Foreskin fibroblast (primary cell): ENCODE measurements at places on chromosomes 7 and 10.

GRCh38 chr10:48880016-48880705, 59.5 kb downstream of the LRRC18 start:
- no peak for DNase-seq

DNA sequence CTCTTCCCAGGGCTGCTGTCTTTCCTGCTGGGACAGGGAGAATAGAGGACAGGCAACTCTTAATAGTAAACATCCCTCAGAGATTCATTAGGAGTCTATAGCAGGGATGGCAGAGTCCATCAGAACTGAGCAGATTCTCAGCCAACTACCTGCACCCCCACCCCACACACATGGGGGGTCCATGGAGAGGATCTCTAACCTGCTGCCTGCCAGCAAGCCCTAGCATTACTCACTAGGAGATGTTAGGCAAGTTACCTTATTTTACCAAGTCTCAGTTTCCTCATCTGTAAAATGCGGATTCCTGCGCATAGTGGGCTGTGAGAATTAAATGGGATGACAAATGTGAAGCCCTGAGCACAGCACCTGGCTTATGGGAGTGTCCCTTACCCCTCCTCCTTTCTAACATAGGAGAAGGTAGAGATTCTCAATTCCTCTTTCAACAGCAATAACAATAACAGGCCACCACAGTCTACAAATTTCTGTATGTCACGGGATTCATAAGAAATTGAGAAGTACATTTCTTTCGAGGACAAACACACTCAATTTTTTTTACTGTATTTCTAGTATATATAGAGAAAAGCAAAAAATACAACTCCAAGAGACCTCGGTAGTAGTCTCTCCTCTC, 23.8 kb upstream of the WDR11 start:
- no peak for DNase-seq

DNA sequence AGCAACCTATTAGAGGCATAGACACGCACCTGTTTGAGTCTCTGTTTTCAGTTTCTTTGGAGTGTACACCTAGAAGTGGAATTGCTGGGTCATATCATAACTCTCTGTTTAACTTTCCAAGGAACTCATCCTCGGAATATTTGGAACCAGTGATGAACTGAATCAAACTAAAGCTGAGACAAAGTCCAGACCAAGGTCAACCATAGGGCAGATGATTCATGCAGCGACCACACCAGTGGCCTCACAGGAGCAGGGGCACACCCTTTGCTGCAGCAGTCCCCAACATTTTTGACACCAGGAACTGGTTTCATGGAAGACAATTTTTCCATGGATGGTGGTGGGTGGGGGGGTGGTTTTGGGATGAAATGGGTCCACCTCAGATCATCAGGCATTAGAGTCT, 4.9 kb upstream of the OPTN start:
- peak; percentile 45 for DNase-seq

GRCh38 chr7:79149831-79150230, 303.6 kb downstream of the MAGI2 start:
- DNase-seq: no peak

- DNase-seq: peak; percentile 23
Measured at GRCh38 chr10:110513949-110514348, 16.2 kb downstream of the DUSP5 start.

DNA sequence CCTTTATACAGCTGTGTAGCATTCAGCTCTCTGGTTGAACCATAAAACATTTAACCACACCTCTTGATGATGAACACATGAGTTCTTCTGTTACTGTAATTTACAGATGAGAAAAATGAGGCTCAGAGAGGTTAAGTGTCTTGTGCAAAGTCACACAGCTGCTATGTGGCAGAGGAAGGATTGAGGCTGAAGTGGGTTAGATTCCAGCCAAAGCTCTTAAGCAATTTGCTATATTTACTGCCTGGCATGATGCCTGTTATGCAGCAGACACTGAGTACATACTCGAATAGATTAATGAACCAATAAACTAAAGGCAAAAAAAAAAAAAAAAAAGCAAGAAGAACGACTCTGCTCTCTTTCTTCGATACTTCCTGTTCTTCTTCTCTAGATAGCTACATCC, 35.7 kb downstream of the GFRA1 start:
- DNase-seq: no peak

GRCh38 chr7:15503603-15504290, 58.1 kb downstream of the AGMO start:
- no peak for DNase-seq

GRCh38 chr10:6036861-6037321, 25.3 kb downstream of the IL2RA start:
- DNase-seq: no peak
